ENCODE measurements at places on chromosomes 4 and X.

GRCh38 chr4:149426461-149426860, 389.2 kb downstream of the IQCM start:
- DNase-seq = no peak

GRCh38 chr4:10743357-10743756, 58.8 kb upstream of the CLNK start:
- no peak for DNase-seq

GRCh38 chr4:7390336-7390735, 44.4 kb downstream of the PSAPL1 start:
- DNase-seq = no peak

- no peak for DNase-seq
These were observed 41.9 kb downstream of the FBXW7 start for GRCh38 chr4:152494020-152494419.

DNA sequence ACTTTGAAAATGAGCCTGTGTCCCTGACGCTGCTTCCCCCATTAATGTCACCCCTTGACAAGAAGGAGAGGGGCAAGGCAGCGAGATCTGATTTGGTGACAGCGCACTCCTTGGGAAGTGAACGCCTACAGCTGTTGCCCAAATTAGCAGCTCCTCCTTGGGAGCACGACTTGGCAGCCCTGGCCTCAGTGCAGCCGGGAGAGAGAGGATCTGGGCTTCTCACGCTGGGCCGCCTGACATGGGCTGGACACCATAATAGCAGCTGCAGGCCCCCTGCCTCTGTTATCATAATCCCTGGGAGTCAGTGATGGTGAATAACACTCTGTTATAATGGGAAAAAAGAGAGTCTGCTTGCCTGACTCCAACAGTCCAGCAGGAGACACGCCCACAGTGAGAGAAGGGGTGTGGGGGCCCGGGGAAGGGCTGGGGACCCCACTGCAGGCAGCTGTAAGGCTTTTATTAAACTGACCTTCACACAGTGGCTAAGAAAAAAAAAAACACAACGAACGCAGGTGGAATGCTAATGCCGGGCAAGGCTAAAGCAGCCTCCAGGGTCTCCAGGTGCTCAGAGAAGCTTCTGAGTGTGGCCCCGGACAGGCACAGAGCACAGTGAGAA, 73.3 kb downstream of the PSAPL1 start:
- DNase-seq = no peak

DNA sequence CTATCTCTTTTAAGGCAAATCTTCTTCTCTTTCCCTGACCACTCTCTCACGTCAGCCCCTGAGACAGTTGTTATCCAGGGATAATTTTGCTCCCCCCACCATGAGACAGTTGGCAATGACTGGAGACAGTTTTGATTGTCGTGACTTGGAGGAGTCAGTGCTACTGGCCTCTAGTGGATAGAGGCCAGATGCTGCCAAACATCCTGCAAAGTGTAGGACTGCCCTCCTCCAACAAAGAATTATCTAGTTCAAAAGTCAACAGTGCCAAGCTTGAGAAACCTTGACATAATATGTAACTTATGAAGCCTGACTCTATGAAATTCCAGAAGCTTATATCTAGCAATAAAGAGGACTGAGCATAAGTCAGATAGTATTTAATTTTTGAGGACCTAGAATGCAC, 502.1 kb upstream of the IGFBP7 start:
- no peak for DNase-seq

DNA sequence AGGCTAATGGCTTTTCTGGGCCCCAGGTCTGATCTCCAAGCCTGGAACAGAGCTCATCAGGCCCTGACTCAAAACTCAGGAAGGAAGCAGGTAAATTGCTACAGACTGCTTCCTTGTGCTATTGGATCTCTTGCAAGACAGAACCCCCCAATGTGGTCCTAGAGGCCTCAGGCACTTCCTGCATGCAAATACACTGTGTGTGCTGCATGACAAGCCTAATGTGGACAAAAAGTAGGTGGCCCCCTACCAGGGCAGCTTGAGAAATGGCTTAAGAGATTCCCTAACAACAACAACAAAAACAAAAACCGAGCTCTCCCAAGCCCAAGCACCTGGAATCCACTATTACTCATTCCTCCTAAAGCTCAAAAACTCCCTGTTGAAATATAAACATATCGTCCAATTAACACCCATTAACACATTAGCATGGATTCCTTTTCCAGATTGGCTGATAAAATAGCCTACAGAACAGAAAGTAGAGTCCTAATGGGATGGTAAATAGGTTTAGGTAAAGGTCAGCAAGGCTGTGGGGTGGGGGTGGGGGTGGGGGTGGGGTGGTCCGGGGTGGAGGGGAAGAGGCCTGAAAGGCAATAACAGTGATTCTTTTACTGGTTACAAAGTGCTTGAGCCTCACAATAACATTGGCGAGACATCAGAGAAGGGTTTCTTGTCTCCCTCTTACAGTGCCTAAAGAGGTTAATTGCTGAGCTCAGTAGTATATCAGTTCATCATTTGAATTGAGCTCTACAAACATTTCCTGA, 24.1 kb upstream of the FGF16 start:
- DNase-seq = no peak

- DNase-seq = no peak
These were observed 95.7 kb upstream of the DRD5 start for GRCh38 chr4:9685692-9686091.

- DNase-seq = no peak
These were observed 444.4 kb upstream of the IGFBP7 start for GRCh38 chr4:57554556-57555092.

GRCh38 chr4:76540486-76540885, 105.5 kb downstream of the SHROOM3 start:
- DNase-seq = no peak

GRCh38 chr4:61915501-61915900, 715.4 kb downstream of the ADGRL3 start:
- DNase-seq = no peak

DNA sequence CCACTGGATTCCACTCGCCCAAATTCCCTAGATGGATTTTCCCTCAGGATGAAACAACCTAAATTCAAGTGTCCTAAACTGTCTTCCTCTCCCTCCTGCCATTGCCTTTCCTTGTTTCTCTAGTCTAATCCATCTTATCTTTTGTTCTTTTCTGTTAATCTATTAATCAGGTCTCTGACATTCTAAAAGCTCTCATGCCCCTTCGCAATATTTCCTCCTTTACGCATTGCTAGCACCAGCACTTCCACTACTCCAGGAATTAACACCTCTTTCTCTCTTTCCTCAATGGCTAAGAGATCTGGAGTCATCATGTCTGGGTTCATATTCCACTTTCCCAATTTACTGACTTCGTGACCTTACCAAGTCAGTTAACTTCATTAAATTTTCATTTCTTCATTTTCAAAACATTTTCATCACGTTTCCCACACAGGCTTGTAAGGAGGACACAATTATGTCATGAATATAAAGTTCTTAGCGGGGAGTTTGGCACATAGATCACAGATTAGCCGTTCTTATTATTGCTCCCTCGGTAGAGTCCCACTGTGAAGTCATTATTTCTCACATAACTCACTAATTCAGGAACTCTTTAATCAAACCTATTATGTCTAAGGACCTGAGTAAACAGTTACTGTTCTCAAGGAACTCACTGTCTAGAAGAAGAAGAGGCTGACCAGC, 45.3 kb downstream of the FAT4 start:
- no peak for DNase-seq

DNA sequence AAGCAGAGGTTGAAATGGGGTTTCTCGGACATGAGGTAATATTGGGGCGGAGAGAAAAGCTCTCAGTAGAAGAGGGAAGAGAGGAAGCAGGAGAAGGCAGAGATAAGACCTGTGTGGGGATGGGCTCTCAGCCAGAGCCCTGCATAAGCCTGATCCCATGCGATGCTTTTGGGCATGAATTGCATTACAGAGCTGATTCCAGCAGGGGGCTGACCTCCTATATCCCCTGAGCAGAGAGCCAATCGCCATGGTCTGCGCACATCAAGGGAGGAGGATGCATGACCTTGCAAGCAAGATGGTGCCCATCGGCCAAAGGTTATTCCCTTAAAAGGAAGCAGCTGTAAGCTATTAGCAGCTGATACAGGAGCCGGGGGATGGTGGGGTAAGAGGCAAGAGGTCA, 7.6 kb downstream of the ANOS1 start:
- DNase-seq = no peak

DNA sequence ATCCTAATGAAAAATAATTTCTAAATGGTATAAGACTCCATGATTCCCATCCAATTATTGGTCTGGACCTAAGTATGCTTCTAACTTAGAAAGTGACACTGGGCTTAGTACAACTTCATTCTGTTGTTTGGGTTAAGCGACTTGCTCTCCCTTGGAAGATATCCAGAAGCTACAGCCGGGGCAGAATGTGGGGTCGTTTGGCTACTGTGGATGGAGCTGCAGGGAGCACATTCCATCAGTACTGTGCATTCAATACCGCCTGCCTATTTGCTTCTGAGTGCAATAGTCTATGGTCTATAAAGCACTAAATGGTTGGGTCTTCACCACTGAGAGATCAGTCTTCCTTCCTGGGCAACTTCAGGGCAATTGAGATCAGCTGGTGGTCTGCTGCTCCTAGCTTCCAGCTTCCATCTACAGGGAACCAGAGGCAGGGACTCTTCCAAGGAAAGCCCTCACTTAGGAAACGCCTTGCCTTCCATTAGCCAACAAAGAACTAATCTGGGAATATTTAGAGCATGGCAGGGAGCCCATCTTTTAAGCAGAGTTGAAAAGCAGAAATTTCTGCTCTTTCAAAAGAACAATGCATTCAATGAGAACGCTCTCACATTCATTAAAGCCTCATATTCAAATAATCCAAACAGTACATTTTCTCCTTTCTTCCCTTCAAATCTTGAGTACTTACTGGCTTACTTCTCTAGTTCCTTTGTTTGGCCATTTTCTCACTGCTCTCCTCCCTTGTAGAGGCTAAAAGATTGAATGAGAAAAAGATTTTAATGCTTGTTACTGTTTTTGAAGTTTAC, 1049.9 kb upstream of the TENM3 start:
- DNase-seq = no peak

DNA sequence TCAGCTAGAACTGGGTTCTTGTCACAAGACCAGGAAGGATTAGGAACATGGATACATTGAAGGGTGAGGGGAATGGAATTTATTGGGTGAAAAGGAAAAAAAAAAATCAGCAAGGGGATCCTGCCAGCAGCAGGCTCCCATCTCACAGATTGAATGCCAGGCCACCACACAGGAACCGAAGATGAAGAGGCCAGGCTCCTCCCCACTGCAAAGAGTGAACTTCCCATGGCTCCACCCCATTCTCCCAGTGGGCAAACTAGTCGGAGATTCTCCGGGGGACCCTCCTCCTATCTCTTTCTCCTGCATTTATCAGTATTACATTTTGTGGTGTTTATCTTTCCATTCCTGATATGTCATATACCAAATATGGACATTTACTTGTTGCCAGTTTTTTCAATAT, 46.0 kb upstream of the MAGED1 start:
- no peak for DNase-seq

DNA sequence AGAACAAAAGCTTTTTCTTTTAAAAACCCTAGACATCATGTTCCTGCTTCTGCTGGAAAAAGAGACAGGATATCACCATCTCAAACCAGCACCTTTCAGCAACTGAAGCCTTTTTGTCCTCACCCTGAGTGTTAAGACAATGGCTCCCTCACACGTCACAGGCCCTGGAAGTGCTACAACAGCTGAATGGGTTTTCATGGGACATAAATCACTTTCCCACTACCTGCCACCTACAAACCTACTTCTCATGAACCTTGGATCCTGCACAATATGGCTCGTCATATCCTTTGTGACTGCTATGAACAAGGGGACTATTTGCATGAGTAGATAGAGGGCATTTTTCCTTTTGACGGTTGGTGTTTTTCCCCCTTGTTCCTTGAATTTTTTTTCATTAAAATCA, 93.6 kb downstream of the TSPAN5 start:
- no peak for DNase-seq

DNA sequence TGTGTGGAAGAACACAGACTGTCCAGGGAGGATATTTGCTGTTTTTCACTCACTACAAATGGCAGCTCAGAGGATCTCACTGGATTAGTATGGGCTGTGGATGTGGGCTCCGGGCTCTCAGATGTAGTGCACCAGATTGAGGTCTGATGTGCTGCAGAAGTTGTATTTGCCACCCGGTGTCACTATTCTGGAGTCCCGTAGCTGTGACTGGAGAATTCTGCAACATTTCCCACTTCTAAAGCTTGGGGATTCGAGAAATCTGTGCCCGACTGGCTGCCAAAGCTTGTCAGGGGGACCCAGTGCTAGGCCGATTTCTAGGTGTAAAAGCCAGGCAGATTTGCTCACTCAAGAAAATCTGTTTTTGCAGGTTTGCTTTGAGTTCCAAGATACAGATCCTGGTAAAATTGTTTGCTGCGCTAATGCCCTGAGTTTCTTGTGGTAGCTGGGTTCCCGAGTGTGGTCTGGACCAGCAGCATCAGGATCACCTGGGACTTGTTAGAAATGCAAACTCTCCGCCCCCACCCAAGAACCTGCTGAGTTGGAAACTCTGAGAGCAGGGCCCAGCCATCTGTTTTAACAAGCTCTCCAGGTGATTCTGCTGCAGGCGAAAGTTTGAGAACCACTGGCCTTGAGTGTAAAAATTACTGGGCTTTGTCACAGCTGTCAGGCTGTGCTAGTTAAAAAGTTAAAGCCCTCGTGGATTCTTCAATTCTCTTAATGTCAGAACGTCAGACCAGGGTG, 18.1 kb downstream of the KIT start:
- no peak for DNase-seq

GRCh38 chrX:138128027-138128671, 562.2 kb downstream of the ZIC3 start:
- DNase-seq = no peak

GRCh38 chr4:77268108-77268507, 111.1 kb downstream of the CCNG2 start:
- DNase-seq = no peak

- DNase-seq = no peak
These were observed 80.1 kb upstream of the SHOX start for GRCh38 chrX:550514-550913.

- no peak for DNase-seq
These were observed 208.5 kb downstream of the MAD2L1 start for GRCh38 chr4:119858176-119858575.

GRCh38 chr4:11514779-11515419, 86.2 kb upstream of the HS3ST1 start:
- DNase-seq = no peak

- no peak for DNase-seq
These were observed 670.5 kb downstream of the GABRG1 start for GRCh38 chr4:45453258-45453853.

DNA sequence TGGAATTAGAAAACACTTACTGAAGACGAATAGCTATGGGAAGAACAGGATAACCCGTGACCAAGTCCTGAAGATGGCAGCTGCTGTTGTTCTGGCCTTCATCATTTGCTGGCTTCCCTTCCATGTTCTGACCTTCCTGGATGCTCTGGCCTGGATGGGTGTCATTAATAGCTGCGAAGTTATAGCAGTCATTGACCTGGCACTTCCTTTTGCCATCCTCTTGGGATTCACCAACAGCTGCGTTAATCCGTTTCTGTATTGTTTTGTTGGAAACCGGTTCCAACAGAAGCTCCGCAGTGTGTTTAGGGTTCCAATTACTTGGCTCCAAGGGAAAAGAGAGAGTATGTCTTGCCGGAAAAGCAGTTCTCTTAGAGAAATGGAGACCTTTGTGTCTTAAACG, 2.4 kb downstream of the AGTR2 start:
- no peak for DNase-seq

GRCh38 chr4:161466316-161466715, 697.5 kb downstream of the FSTL5 start:
- DNase-seq = no peak

Measured in cortex of kidney (tissue), 1 donor.